ENCODE measurements at places on chromosomes 13 and 19.

DNA sequence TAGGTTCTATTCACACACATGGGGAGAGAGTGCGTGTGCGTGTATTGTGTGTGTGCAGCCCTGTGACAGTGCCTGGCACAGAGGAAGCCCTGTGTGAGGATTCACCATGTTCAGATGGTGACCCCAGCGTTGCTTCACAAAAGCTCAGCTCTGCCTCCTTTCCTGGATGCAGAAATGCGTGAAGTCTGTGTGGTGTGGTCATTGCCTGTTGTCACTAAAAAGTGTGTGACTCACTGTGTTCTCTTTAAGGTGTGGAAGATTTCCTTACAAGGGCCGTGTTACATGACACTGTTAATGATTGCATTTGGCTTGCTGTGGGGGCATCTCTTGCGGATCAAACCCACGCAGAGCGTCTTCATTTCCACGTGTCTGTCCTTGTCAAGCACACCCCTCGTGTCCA, 19.5 kb upstream of the DCUN1D2 start:
- no peak for DNase-seq

DNA sequence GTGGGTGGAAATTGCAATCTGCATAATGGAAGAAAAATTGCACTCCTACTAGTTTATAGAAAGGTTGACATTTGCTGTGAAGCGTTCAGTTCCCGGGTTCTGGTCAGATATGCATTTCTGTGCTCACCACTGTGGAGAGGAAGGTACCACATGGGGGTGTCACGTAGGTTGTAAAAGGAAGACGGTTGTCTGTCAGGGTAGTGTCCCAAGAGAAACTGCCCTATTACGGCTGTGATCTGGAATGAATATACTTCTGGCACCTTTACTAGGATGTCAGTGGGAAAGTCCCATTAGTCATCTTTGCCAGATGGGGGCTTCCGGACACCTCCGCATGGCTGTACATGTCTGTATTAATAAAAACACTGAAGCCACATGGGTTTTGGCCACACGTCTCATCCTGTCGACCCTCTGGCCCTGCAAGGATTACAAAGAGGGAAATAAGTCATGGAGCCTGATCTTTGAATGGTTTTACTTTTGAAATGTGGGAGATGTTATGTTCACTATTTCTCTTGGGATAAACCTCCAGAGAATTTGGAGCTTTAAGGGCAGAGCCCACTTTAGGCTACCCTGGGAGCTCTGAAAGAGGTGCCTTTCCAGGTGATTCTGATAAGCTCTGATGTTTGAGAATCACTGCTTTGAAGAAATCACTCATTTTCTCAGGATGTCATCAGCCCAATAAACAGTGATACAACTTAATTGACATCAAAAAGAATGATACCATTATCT, 133.9 kb downstream of the AKAP11 start:
- DNase-seq: peak; percentile 7

- no peak for DNase-seq
Measured at GRCh38 chr13:32733690-32734089, 147.4 kb downstream of the PDS5B start.

GRCh38 chr13:59651479-59651878, 512.2 kb downstream of the DIAPH3 start:
- no peak for DNase-seq

- DNase-seq: no peak
Measured at GRCh38 chr13:95247852-95248251, 53.4 kb downstream of the ABCC4 start.

DNA sequence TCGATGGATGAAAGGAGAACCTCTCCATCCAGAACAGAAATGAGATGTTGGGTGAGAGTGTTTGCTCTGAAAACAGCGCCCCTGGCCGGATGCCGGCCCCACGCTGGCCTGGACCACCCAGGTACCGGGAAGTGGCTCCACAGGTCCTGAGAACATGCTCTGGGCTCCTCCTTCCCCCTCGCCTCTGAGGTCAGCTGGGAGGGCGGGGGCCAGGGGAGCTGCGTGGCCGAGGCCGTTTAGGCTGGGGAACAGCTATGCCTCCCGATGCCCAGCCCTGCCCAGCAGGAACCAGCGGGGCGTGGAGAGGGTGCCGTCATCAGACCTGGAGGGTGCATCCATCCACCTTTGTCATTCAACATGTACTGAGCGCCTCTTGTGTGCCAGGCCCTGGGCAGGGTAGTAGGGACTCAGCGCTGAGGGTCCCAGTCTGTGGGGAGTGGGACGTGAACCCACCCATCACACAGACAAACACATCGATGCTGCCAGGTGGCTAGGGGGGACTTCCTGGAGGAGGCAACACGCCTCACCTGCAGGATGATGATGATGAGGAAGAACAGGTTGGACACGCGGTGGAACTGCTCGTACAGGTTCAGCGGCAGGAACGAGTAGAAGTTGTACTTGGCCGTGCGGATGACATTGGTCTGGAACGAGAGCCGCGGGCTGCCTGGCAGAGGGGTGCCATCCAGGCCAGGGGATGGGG, 4.2 kb downstream of the ATP8B3 start:
- no peak for DNase-seq

GRCh38 chr13:29589234-29589633, 6.3 kb downstream of the SLC7A1 start:
- no peak for DNase-seq

DNA sequence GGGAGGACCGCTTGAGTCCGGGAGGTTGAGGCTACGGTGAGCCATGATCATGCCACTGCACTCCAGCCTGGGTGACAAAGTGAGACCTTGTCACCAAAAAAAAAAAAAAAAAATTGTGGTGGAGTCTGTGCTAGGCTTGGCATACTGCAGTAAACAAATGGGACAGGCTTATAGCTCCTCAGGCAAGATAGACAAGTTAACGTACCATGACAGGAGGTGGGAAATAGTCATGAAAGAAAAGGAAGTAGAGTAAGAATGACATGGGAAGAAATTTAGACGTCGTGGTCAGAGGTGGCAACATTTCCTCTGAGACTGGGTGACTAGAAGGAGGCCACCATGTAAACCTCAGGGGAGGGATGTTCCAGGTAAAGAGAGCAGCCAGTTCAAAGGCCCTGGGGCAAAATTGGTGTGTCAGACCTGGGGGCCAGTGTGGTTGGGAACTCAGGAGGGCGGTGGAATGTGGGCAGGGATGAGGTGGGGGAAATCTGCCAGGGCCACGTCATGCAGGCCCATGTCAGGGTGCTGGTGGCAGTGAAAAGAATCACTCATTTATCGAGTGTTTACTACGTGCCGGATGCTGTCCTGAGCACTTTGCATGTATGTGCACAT, 5.6 kb downstream of the SNRPA start:
- DNase-seq: no peak

- DNase-seq: no peak
Measured at GRCh38 chr13:23766939-23767338, 122.3 kb downstream of the MIPEP start.

Data from CD4-positive, alpha-beta T cell treated with Interferon alpha-2 for 1 hour (primary cell).